ENCODE measurements at places on chromosomes 7 and 10. TPM values are rescaled to one million over a fixed set of nuclear protein-coding genes. Genes with fewer than 3 reads are reported as not detected.

TSPAN33 gene
- 54.4 TPM for total RNA-seq

SFMBT2 gene
- 8.1 TPM for total RNA-seq

C10orf53 gene
- total RNA-seq: not detected

CSGALNACT2 gene
- total RNA-seq: 9.0 TPM

PLCE1 gene
- total RNA-seq: 0.70 TPM

PWWP2B gene
- 5.2 TPM for total RNA-seq

H2BK1 gene
- total RNA-seq: not detected

LIPF gene
- total RNA-seq: not detected

TAS2R4 gene
- not detected for total RNA-seq

ZFAND2A gene
- total RNA-seq: 22.4 TPM

ACTR1A gene
- 94.4 TPM for total RNA-seq

EFCAB10 gene
- total RNA-seq: 2.3 TPM

RINT1 gene
- 5.7 TPM for total RNA-seq

NCAPG2 gene
- 15.7 TPM for total RNA-seq

CYP17A1 gene
- not detected for total RNA-seq

LIPJ gene
- total RNA-seq: not detected

CYP3A7 gene
- not detected for total RNA-seq

ZNF488 gene
- total RNA-seq: not detected

XPNPEP1 gene
- total RNA-seq: 101 TPM

UPP1 gene
- 175 TPM for total RNA-seq

ZNF736 gene
- total RNA-seq: 3.1 TPM

PTPN20 gene
- 12.7 TPM for total RNA-seq

PILRA gene
- total RNA-seq: 0.41 TPM

CREB3L2 gene
- 3.5 TPM for total RNA-seq

CDK1 gene
- total RNA-seq: 148 TPM

KEL gene
- not detected for total RNA-seq

MAP3K8 gene
- total RNA-seq: 6.6 TPM

ATRNL1 gene
- total RNA-seq: 137 TPM

All from Caki2 (cell line).